ENCODE measurements at places on chromosomes 12 and 14.
A peak's percentile ranks its signal among the peaks of the same experiment; 100 is the strongest.

DNA sequence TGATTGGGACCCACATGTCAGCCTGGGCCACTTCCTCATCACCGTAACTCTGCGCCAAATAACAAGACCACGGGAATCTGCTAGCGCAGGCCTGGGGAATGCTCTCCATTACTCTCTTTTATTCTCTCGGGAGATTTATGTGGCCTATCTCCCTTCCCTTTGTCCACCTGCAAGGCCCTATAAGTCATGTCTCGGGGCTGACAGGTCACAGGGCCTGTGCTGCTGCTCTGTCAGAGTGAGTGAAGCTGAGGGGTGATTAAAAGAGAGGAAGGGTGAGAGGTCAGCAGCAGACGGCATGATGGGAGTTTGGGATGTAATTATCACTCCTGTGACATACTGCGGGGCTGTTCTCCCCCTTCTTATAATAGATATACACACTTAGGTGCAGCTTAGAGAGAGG lies 26.2 kb upstream of the GPATCH2L start:
- DNase-seq: no peak

DNA sequence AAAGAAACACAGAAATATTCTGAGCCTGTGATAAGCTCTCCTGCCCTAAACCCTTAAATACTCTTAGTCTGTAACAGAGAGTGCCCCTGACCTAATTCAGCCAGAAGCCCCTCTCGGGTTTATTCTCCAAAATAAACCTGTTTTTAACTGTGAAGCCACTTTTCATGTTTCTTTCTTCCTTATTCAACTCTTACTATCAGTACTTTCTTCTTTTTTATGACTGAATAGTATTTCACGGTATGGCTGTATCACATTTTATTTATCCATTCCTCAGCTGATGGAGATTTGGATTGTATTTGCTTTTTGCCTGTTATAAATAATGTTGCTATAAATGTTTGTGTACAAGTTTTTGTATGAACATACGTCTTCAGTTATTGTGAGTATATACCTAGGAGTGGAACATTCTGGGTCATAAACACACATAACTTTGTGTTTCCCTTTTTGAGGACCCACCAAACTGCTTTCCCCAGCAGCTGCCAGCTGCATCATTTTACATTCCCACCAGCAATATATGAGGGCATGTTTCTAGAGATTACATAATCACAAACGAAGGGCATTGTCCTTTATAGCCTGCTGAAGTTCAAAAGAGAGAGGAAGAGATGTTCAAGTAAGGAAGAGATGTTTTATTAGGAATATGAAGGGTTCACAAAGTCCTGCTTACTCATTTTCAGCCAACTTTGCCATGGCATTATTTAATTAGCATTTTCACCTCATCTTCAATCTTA lies 199.4 kb upstream of the NUDT4 start:
- DNase-seq: no peak

- DNase-seq: no peak
Measured at GRCh38 chr14:37369425-37369824, 171.7 kb downstream of the MIPOL1 start.

GRCh38 chr12:94205822-94206221 lies 57.4 kb downstream of the PLXNC1 start:
- no peak for DNase-seq

DNA sequence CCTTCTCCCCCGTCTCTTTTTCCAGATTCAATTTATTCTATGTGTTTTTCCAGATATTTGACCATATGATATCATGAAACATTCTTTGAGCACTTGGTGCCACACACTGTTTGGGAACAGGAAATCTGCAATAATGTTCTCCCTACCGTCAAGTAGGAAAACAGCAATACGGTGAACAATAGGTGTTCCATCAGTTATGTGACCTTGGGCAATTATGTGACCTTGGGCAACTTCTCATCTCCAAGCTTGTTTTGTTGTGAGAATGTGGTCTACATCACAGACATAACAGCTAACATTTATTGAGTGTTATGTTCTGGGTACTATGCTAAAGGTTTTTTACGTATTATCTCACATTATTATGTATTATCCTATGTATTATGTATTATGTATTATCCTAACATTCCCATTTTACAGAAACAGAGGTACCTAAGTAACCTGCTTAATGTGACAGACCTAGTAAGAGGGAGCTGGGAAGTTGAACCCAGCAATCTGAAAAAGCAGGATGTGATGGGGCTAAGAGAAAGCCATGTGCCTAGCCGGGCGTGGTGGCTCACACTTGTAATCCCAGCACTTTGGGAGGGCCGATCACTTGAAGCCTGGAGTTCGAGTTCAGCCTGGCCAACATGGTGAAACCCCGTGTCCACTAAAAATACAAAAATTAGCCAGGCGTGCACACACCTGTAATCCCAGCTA lies 1.2 kb upstream of the NEK9 start:
- no peak for DNase-seq

GRCh38 chr12:112932485-112933128 lies 5.7 kb upstream of the OAS3 start:
- DNase-seq: no peak

GRCh38 chr12:81573228-81573627 lies 185.9 kb downstream of the PPFIA2 start:
- DNase-seq: no peak

DNA sequence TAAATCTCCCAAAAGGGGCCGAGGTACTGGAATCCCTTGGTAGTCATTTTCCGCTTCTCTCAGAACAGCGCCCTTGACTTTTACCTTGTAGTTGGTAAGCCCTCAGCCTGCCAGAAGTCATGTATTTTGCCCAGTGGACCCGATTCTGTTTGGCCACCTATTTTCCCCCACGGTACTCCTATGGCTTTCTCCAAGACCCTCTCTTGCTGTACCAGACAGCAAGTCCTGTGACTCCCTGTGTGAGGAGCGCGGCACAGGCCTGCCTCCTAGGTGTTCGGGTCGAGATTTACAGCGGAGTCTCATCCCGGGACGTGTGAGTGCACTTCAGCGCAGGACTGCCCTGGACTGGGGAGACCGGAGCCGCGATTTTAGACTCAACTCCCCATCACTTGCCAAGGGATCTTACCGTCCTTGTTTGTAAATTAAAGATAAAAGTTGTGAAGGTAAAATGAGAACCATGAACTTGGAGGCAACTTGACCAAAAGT lies 1.1 kb upstream of the MBD6 start:
- no peak for DNase-seq

GRCh38 chr12:98533723-98534251 lies 18.4 kb downstream of the TMPO start:
- DNase-seq: no peak

GRCh38 chr12:80697270-80697887 lies 10.1 kb upstream of the MYF6 start:
- DNase-seq: no peak

DNA sequence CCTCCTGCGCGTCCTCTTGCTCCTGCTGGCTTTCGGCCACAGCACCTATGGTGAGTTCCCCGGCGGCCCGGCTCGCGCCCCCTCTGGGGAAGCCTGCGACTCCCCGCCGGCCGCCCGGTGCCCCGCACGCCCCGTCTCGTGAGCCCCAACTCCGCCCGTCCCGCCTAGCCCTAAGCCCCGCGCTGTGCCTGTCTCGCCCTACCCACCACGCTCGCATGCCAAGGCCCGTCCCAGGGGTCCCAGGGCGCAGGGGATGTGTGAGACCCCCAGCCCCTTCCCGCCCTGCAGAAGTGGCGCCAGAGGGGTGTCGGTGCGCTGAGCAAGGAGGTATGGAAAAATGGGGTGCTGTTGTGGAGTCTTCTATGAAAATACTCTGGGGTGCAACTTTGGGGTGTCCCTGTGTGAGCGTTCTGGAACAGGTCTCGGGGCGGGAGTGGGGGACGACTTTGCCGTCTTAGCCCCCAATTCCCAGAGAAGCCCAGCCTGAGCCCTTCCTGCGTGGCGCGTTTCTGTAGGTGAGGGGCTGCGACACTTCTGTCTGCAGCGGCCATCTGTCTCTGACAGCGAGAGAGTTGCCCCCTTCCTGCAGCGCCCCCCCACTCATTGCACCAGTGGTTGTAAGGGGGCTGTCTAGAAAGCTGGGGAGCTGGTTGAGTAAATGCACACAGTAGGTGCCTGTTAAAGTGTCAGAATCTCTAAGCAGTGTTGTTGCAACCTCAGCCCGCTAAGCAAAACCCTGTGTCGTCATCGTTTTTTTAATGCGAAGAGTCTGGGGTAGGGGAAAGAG lies 587 bp downstream of the DLK1 start:
- no peak for DNase-seq

DNA sequence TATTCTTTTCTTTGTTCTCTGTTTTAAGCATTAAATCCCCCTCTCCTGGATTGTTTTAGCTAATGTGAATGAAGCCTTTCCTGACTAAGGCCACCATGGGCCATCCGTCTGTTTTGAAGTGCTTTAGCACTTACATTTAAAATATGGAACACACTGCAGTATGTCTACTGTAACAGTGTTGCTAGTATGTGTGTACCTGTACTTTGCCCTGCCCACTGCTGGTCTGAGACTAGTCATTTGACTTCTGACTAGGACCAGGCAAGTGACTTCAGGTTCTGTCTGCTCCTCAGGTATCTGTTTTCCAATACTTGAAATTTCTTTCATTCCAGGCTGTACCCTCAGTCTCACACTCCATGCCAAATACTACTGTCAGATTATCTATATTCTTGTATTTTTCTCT lies 120.1 kb upstream of the TSPAN8 start:
- DNase-seq: no peak

DNA sequence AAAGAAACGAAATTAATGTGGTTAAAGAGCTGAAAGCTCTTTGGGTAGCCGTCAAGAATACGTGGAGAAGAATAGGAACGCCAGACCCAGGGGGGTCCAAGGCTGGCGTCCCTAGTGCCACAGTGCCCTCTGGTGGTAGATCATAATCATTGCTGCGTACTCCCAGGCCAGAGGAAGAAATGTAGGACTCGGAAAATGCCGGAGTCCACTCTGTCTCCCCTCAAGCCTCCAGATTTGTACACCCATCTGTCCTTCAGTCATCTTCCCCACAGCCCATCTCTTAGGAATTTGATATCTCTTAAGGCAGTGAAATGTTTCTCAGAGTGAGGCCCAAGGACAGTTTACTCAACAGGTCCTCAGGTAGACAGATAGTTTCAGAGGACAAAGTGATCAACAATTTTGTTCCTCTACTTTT lies 25.4 kb upstream of the PLEKHG6 start:
- DNase-seq: peak; percentile 26

DNA sequence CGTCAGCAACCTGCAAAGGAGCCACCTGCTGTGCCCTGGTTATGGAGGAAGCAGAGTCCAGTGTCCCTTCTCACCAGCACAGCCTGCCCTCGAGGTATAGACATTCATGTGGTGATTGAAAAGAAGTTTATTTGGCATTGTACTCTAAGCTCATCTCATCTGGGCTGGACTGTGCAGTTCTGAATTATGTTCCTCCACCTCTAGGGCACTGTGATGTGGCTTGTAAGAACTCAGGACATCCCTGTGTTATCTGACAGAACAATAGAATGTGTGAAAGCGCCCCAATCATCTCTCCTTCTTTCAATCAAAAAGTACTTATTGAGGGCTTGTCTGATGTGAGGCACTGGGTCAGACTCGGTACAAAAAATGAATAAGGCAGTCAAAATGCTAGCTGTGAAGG lies 140.1 kb downstream of the DHRS2 start:
- DNase-seq: no peak

DNA sequence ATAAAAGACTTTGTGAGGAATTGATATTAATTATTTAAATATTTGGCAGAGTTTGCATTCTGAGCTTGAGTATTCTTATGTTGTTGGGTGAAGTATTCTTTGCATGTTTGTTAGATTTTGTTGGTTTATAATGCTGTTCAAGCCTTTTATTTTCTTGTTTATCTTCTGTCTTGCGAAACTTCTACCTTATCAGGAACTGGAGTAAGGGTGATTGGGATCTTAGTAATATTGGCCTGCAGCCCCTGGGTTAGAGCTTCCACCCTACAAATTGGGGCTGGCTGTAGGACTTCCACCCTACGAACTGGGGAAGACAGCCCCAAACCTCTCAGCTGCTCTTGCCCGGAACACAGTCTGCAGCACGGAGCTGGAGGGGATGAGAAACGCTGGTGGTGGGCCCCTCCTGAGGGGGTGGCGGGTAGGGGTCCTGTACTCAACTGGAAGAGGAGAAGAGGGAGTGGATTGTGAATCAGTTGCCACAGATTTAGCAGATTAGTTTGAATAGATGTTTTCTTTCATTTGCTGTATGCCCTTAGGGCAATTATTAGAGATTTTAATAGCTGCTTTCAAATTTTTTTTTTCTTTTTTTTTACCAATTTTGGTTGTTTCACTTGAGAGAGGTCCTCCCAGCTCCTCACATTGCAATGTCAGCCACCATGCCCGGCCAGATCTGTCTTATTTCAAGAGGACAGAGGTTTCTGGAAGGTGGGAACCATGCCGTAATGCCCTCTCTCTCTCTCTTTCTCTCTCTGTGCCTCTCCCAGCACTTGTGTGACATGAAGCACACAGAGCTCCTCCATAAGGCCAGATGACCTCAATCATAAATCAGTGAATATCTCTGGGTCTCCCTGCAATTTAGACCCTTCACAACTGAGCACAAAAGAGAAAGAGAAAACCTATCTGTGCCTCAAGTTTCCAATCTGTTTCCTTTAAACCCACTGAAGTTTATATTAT lies 123.4 kb downstream of the DICER1 start:
- DNase-seq: no peak

DNA sequence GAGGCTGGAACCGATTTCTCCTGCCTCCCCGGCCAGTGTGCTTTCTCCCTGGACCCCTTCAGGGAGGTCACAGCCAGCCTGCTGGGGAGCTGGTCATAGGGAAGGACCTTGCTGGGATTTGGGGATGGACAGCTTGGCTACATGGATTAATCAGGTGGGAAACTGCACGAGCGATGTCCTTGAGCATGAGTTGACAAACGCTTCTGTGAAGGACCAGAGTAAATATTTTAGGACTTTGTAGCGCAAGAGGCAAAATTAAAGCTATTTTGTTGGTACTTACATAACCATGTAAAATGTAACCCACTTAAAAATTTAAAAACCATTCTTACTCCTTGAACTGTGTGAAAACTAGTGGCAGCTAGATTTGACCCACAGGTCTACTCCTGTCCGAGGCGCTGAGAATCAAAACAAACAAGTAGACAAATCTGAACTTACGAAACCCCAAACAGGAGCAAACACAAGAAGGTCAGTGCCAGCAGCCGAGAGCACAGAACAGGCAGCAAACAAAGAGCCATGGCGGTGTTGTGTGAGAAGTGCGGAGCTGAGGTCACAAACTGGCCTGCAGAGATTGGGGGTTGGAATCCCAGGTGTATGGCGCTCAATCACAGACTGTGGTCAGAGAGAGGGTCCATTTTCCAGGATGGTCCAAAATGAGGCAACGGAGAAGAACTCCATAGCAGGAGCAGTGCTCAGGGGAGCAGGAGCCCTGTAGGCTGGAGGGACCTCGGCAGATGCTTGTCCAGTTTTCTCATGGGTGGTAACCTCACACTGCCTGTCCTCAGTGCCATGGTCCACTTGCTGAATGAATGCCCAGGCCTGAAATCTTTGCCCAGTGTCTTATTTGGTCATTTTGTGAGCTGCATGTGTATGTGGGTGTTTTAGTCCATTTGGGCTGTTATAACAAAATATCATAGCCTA lies 79.2 kb upstream of the CLMN start:
- DNase-seq: no peak

DNA sequence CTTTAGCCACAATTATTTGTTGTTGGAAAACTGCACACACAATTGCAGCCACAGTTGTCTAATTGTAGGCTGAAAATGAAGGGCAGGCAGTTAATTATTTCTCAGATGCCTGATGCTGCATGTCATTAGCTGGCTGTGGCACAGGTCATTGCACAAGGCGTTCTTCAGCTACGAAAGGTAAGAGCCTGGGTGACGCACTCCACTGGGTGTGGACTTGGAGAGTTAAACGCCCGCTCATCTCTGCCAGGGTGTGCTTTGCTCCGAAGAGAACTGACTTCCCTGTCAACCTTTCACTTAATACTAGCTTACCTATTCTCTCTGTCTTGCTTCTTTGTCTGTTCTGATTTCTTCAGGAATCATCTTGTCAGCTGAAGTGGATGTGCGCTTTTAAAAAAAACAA lies 91.4 kb upstream of the CPM start:
- DNase-seq: no peak
